ENCODE measurements at places on chromosomes 13 and 19.

DNA sequence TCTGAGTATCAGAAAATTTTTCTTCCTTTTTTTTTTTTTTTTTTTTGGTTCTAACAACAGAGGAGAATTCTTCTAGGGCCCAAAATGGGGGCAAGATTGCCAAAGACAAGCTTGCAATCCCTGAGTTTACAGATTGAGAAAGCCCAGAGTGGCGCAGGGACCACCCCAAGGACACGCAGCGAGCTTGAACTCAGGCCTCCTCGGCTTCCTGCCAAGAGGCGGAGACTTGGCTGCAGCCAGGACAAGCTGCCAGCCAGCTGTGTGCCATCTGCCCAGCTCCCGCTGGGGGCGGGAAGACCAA, 506 bp upstream of the MRPL34 start:
- no peak for DNase-seq

- DNase-seq = no peak
Observed at GRCh38 chr19:53906211-53907192, 2.6 kb upstream of the CACNG7 start.

GRCh38 chr13:34657716-34658115, 284.4 kb upstream of the NBEA start:
- DNase-seq = no peak

DNA sequence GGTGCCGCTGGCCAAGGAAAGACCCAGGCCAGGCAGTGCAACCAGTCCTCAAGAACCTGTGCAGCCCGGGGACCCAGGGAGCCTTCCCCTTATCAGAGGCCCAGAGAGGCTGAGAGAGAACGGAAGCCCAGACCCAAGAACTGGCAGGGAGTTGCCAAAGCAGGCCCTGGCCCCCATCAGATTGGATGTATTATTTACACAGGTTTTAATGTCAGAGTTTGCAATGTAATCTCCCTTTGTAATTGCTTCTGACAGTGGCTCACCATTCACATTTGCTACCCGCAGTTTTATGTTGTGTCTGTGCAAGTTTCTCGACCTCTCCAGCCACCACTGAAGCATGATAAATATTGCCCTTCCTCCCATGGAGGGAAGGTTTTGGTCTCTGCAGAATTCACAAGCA, 660.9 kb downstream of the LIG4 start:
- no peak for DNase-seq

- DNase-seq = no peak
Observed at GRCh38 chr13:35763782-35764123, 287.3 kb upstream of the MAB21L1 start.

GRCh38 chr13:47178090-47178950, 281.5 kb upstream of the HTR2A start:
- no peak for DNase-seq

DNA sequence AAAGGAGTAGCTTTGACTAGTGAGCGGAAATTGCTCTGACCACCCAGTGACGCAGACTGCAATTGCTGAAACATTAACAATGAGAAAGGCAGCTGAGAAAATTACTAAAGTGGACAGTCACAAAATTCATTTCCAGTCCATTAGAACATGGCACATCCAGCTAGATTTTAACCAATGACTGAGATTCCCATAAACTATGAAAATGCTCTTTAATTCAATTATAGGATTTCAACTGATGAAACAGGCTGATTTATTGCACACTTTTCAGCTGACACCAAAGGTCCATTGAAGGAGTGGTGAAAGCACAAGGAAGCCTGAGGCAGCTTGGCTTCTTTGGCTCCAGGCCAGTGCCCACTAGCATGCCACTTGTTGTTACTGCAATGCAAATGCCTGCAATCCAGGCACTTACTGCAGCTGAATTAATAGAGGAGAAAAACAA, 933.4 kb downstream of the SLITRK6 start:
- peak; percentile 4 for DNase-seq

DNA sequence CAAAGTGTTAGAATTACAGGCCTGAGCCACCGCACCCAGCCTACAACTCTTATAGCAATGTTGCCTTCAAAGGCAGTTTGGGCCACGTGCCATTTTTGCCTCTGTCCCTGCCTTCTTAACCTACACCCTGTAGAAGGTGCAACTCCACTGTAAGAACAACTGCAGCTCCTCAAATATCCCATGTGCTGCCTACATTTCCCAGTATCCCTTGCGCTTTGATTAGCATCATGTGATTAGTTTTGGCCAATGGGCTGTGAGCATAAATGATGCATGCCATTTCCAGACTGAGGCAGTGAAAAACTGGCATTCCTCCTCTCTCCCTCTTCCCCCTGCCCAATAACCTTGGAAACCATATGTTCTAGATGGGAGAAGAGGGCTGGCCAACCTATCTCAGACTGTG, 75.2 kb upstream of the MRI1 start:
- DNase-seq = no peak

- no peak for DNase-seq
Observed at GRCh38 chr13:80307401-80307987, 33.4 kb downstream of the SPRY2 start.

DNA sequence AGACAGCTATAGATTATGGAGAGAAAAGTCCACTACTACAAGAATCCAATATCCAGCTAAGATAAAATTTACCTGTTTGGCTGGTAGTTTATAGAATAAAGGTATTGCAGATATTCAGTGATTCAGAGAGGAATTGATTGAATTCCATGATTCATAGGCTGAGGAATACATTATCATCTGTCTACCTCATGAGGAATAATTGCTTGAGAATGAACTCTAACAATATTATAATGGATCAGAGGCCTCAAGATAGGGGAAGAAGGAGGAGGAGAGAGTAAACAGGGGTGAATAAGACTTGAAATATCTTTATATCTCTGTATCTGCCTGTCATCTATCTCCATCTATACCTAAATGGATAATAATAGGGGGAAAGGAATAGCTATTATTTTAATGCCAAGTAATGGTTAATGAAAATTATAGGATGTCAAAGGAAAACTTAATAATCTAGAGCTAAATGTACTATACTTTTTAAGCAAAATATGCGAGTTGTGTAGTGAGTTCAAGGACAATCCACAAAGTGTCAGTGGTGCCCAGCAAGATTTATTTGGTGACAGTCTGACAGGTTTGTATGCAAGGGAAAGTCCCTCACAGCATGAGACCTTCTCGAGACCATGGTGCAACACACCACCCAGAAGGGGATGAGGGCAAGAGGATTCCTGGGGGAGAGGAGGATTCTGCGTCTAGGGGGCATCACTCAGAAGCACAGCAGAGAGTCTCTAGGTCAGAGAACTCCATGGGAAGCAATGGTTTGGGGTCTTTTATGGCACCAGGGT, 224.5 kb downstream of the GPC5 start:
- no peak for DNase-seq

GRCh38 chr13:27375686-27376326, 48.6 kb upstream of the GTF3A start:
- no peak for DNase-seq

GRCh38 chr19:35421362-35421761, 26.7 kb upstream of the FFAR2 start:
- DNase-seq = no peak

- DNase-seq = no peak
Observed at GRCh38 chr13:32115066-32115465, 83.5 kb downstream of the FRY start.

- no peak for DNase-seq
Observed at GRCh38 chr19:50040967-50041366, 15.2 kb downstream of the ZNF473 start.

- no peak for DNase-seq
Observed at GRCh38 chr19:33260628-33261418, 35.2 kb upstream of the SLC7A10 start.

DNA sequence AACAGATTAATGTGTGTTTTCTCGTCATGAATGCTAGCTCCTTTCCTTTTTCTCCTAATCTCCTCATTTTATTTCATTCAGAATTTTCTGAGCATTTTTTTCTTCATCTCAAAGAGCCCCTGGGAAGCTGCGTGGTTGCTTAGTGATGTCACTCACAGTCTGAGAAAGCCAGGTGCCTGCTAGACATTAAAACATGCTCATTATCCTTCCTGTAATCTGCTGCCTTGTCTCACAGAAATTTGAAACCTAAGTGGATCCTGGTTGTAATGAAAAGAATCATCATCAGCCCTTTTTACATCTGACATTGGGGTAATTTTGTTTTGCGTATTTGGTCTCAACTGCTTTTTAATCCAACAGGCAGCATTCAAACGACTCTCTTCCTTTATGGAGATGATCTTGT, 108.2 kb upstream of the RNF113B start:
- DNase-seq = no peak

DNA sequence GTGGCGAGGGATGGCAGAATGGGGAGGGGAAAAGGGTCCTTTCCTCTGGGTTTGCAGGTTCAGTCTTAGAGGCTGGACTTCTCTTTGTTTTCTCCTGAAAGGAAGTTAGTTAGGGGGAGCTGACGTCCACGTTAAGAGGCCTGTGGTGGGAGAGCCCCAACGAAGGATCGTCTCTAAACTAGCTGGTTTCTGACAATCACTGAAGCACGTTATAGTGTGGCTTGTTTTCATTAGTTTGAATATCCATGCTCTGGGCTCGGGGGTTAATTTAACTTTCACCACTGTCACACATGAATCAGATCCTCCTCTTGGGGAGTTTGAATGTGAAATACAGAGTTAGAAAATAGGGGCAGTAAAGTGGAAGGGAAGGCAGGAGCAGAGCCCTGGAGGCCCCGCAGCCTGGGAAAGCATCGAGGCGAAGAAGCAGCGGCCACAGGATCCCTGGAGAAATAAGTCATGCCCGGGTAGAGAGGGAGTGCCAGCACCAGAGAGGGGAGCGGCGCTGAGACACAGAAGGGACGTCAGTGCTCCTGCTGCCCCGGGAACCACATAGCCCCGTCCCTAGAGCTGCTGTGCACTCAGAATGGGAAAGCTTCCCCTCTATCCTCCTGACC, 31.1 kb upstream of the AMER2 start:
- no peak for DNase-seq

DNA sequence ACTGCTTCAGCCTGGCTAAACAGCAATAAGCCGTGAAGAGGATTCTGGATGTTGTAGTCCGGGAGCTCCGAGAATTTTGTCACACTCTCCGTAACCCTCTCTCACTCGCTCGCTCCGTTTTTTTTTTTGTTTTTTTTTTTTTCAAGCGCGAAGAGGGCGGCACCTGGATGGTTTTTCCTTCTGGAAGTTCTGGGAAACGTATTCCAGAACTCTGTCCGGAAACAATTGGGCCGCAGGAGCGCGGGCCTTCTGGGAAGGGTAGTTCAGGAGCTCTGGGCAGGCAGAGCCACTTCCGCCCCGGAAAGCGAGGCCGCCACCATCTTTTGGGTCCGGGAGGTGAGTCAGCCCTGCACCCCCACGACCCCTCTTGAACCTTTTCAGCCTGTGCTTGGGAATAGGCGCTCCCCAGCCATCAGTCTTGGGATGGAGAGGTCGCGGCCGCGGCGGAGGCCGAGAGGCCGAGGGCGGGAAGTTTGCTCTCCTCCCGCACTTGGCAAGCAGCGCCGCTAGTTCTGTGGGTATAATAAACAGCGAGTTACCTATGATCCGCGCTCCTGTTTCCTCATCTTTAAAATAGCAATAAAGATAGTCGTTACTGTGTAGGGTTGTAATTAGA, at the start of gene ZNF227:
ZNF227 (plus strand) TSS at position 283 of the 616 bp plus-strand sequence. CDS start 5,261 bp downstream, outside the sequence.
- DNase-seq = peak; percentile 57

DNA sequence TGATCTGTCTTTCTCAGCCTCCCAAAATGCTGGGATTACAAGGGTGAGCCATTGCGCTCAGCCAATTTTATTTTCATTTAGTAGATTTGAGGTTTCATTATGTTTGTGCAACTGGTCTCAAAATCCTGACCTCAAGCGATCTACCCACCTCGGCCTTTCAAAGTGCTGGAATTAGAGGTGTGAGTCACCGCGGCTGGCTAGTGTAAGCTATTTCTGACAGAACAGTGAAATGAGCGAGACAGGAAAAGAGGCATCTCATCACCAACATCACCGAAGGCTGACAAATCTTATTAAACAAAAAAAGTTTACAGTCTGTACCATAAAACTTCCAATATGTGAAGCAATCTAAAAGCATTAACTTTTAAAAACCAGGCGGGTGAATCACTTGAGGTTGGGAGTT, 12.2 kb upstream of the ZNF888 start:
- no peak for DNase-seq

- peak; percentile 62 for DNase-seq
Observed at GRCh38 chr13:39655569-39656324, at the start of gene COG6. COG6 (plus strand) TSS chr13:39655662; CDS start chr13:39655727, 65 bp downstream.

DNA sequence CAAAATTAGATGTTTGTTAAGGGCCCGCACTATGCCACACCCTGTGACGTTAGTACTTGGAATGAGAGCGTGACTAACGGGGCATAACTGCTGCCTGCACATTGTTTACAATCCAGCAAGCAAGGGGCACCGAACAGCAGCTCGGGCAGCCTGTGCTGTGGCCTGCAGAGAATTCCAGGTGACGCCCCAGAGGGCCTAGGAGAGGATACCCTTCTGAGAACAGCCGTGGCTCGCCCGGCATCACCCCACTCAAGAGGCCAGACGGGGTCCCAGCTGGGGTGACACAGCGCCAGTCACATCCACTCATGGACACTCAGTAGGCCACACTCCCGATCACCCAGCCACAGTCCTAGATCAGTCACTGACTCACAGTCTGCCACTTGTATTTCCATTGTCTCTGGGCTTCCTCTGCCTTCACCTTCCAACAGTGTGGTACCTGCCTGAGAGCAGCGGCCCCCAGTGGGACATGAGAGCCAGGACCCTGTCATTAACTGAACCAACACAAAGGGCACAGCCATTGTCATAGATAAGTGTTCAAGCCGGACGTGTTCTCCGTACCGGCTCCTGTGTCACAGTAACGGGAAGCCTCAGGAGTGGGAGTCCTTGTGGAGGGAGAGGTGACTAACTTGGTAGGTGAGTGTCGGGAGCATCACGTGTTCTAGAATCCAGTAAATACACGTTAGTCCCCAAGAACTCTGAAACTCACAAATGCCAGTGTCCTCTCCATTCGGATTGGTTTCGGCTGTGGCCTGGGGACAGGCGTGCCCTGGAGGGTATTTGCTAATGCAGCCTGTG, 7.5 kb downstream of the ZNF331 start:
- DNase-seq = no peak

DNA sequence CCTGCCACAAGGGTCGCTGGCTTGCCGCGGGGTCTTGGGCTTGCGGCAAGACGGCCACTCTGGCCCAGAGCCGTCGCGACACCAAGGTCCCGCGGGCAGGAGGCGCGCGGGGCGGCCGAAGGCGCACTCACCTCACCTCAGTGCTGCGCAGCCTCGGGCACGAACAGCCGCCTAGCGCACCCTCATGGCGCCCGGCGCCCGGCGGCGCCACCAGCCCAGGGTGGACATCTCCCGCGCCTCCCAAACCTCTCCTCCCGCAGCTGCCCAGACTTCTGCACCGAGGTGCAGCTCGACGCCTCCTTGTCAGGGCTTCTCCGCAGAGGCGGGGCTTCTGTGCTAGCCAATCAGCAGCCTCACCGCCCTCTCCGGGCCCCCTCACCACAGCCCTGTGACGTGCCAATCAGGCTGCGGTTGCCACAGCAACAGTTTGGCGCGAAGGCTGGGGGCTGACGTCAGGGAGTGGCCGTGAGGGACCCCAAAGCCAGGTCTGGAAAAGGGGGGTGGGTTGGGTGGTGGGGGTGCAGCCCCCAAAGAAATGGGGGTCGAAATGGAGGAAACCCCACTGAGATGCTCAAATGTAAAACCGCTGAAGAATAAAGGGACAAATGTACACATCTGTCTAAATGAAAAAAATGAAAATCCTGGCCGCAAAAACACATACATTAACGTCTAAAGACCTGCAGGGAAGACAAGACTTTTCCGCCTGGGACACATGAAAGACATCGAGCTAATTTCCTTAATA, at the start of the genes PEG3 and ZIM2:
PEG3 (minus strand) TSS at position 276 of the 742 bp plus-strand sequence. CDS start 16,071 bp downstream, outside the sequence.
ZIM2 (minus strand) TSS at position 276 of the 742 bp plus-strand sequence. CDS start 16,449 bp downstream, outside the sequence.
- DNase-seq = peak; percentile 40

- DNase-seq = no peak
Observed at GRCh38 chr13:110067355-110068175, 239.4 kb downstream of the COL4A1 start.
